Naive thymus-derived CD4-positive, alpha-beta T cell (primary cell): ENCODE measurements at places on chromosomes 12 and 14. TPM values are rescaled to one million over a fixed set of nuclear protein-coding genes. Genes with fewer than 3 reads are reported as not detected.

DNA sequence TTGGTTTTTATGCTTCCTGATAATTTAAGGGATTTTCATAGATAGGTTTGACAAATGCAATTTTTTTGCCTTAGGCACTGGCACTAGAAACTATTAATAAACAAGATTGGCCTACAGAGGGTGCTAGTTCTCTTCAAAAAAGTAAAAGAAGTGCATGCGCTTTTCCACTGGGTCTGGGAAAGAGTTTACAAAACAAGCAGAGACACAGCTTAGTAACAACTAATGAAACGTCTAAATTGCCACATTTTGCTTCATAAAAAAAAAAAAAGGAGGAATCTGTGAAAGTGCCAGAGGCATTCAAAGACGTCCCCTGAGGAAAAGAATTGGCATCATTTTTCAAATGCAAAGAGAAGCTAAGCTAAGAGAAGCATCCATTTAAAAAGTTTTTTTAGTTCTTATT lies 58.3 kb upstream of the EEA1 start:
- H3K36me3 ChIP-seq: no peaks in the 10 kb centered on the region
- no peaks in the 10 kb centered on the region for H3K4me1 ChIP-seq
- no peak overlapping the region for H3K4me3 ChIP-seq
- DNase-seq: no peak

- peak overlapping the region; percentile 47 for H3K4me3 ChIP-seq
- no peak overlapping the region for H3K27ac ChIP-seq
- H3K4me1 ChIP-seq: no peaks in the 10 kb centered on the region
- no peaks in the 10 kb centered on the region for H3K36me3 ChIP-seq
These were observed 9.2 kb upstream of the LBHD2 start for GRCh38 chr14:103074729-103075367.

The CGRRF1 gene
- 23.4 TPM for polyA plus RNA-seq

DNA sequence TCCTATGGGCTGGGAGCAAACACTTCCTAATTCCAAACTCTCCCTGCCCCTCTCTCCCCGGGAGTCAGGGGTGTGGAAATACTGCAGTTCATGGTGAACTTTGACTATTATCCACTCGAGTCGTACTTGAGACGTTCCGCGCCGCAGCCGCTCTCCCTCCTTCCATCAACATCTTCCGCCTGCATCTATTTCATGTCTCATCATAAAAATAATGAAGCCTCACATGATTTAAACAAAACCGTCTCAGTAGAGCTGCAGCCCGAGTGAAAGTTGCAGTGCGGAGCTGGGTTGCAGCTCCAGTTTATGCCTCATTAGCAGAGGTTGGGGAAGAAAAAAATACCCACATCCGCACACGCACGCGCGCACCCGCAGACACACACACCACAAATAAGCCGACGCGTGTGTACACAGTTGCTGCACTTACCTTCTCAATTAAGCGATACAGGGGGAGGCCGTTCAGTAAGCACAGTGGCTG lies 283 bp downstream of the LMO3 start:
- no peak for DNase-seq
- no peaks in the 10 kb centered on the region for H3K4me1 ChIP-seq
- no peak overlapping the region for H3K27ac ChIP-seq

The LRRC74A gene
- not detected for polyA plus RNA-seq

DNA sequence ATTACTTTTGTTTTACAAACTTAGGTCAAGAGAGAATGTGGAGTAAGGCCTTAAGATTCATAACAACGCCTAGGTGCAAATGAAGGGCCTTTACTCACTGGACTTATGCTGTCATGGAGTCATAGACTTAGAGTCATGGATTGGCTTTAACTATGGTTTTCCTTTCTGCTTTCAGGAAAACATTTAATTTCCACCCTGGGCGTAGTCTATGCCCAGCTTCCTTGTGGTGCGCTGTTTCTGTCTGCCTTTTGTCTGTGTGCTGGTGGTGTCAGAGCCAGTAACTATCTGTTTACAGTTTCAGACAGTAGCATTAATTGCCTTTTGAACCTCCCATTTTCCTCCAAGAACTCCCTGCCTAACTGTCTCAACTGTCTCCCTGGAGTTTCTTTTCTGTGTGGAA lies 31.8 kb upstream of the COX6A1 start:
- DNase-seq: no peak
- no peak overlapping the region for H3K4me3 ChIP-seq
- no peak overlapping the region for H3K27ac ChIP-seq
- no peaks in the 10 kb centered on the region for H3K27me3 ChIP-seq
- no peaks in the 10 kb centered on the region for H3K36me3 ChIP-seq

DNA sequence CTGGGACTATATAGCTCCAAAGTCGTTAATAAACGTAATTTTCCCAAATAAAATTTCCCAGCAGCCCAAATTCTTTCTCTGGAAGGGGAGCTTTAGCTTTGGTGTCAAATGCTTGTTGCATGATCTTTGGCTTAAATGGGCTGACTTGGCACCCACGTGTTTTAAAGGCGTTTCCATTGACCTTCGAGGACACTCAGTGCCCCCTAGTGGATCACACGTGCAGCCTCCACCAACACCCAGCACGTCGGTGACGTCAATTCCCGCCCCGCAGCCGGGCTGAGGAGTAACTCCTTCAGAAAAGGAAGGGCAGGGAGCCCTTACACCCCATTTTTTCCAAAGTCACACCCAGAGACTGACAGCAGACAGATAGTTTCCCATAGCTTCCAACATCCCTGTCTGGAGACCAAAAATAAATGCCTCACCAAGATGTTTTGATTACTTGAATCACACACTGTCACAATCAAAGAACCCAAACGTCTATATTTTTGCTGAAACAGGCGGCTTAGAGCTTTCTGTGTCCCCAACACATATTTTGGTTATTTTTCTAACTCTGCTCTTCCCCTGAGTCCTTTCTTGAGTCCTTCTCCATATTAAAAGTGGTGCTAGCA lies 707.9 kb downstream of the AACS start:
- H3K4me3 ChIP-seq: no peak overlapping the region
- H3K36me3 ChIP-seq: no peaks in the 10 kb centered on the region
- DNase-seq: no peak
- H3K27ac ChIP-seq: no peak overlapping the region
- H3K4me1 ChIP-seq: no peaks in the 10 kb centered on the region

DNA sequence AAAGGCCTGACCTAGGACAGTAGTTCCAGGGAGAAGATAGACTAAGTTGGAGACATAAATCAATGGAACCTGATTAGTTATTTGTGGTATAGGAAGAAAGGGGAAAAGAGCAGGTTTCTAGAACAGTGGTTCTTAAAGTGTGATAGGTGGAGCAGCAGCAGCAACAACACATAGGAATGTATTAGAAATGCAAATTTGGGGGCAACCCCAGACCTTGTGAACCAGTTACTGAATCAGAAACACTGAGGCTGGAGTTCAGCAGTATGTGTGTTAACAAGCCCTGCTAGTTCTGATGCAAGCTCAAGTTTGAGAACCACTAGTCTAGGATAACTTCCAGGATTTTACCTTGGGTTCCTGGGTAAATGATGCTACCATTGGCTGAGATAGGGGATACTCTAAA lies 308.7 kb downstream of the EMP1 start:
- H3K27ac ChIP-seq: no peak overlapping the region
- H3K36me3 ChIP-seq: no peaks in the 10 kb centered on the region
- H3K27me3 ChIP-seq: no peaks in the 10 kb centered on the region

DNA sequence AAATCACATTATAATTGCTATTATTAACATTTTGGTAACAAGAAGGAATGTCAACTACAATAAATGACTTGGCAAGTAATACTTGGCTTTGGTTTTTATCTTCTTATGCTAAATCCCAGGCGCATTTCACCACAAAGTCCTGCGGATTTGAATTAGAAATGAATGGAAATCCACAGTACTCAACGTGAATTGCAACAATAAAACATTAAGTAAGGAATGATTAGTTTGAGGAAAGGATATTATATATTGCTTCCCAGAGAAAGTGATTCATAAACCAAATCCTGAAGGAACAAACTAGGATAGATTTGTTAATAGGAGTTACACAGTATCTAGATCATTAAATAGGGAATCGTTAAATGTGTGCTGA lies 1089.7 kb downstream of the TRHDE start:
- no peak overlapping the region for H3K27ac ChIP-seq
- no peaks in the 10 kb centered on the region for H3K4me1 ChIP-seq
- H3K4me3 ChIP-seq: no peak overlapping the region
- H3K27me3 ChIP-seq: no peaks in the 10 kb centered on the region
- DNase-seq: no peak

DNA sequence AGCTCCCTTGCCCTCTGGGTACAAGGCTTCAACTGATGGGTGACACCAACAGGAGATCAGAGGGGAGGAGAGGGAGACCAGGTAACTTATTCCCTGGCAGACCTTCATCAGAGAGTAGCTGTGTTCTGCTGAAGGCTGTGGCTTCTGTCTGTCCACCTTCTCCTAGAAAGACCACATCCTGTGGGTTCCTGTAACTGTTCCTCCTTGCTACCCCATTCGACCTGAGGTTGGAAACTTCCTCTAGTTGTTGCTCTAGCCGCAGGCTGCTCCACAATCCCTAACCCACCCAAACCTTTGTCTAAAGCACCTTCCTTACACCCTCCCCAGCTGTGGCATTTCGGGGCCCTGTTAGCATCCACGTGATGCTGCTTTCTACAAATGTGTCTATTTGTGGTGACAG lies 454.2 kb downstream of the DPF3 start:
- H3K27me3 ChIP-seq: no peaks in the 10 kb centered on the region
- no peak overlapping the region for H3K27ac ChIP-seq
- H3K36me3 ChIP-seq: no peaks in the 10 kb centered on the region

GRCh38 chr12:3272958-3273357 lies 195.8 kb downstream of the TSPAN9 start:
- no peak overlapping the region for H3K27ac ChIP-seq
- H3K36me3 ChIP-seq: no peaks in the 10 kb centered on the region
- no peak overlapping the region for H3K4me3 ChIP-seq
- DNase-seq: no peak
- no peaks in the 10 kb centered on the region for H3K27me3 ChIP-seq

DNA sequence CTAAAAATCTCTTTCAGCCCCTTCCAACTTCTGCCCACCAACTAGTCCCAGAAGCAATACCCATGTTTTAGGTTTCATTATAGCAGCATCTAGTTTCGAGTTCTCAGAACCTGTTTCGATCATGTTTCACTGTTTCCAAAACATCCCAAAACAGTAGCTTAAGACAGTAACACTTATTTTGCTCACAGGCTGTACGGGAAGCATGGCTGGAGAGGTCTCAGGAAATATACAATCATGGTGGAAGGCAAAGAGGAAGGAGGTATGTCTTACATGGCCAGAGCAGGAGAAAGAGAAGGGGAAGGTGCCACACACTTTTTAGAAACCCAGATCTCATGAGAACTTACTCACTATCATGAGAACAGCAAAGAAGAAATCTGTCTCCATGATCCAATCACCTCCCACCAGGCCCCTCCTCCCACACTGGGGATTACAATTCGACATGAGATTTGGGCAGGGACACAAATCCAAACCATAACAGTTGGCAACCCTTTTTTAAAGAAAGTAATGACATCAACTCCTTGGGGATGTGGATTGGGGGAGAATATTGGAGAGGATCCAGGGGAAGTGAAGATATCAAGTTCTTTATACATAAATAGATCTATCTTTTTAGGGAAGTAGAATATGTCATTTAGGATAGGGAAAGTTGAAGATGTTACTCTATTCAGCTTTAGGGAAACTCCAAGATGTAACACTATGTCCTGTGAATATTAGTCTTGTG lies 269.9 kb upstream of the PLEKHG7 start:
- H3K27me3 ChIP-seq: no peaks in the 10 kb centered on the region
- no peak overlapping the region for H3K27ac ChIP-seq
- H3K36me3 ChIP-seq: no peaks in the 10 kb centered on the region
- H3K4me1 ChIP-seq: no peaks in the 10 kb centered on the region

DNA sequence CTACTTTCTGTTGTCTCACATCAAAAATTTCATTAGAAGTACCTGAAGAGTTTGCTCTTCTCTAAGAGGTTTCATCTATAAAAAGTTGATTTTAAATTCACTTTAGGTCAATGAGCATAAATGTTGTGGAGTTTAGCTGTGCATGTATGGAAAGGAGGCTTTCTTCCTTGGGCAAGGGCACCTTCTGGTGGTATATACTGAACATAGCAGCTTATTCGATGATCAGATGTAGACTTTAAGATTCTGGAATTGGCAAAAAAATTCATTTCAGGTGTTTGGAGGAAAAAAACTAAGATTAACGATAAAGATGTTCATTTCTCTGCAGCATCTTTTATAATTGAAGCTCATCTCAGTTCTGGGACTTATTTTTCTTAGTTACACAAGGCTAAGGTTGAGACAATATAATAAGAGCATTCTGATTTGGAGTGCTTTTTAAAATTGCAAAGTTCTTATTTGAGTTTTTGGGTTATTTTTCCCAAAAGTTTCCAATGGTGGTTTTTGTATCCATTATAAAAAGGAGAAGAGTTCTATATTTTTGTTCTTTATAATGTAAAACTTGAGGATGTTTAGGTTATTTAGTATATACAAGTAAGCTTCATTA lies 46.8 kb downstream of the TMEM117 start:
- no peak overlapping the region for H3K27ac ChIP-seq
- DNase-seq: peak; percentile 38
- no peaks in the 10 kb centered on the region for H3K4me1 ChIP-seq
- no peaks in the 10 kb centered on the region for H3K27me3 ChIP-seq

The PTPN21 gene
- polyA plus RNA-seq: not detected

- no peak overlapping the region for H3K27ac ChIP-seq
- H3K4me3 ChIP-seq: no peak overlapping the region
- H3K27me3 ChIP-seq: no peaks in the 10 kb centered on the region
- no peak for DNase-seq
- H3K4me1 ChIP-seq: no peaks in the 10 kb centered on the region
These were observed 57.3 kb downstream of the ACACB start for GRCh38 chr12:109173443-109174240.

GRCh38 chr14:104721505-104722431 lies 2.3 kb upstream of the ADSS1 start:
- H3K27me3 ChIP-seq: no peaks in the 10 kb centered on the region
- H3K27ac ChIP-seq: no peak overlapping the region
- H3K4me1 ChIP-seq: no peaks in the 10 kb centered on the region

- H3K27me3 ChIP-seq: no peaks in the 10 kb centered on the region
- no peak for DNase-seq
- no peak overlapping the region for H3K4me3 ChIP-seq
- no peaks in the 10 kb centered on the region for H3K4me1 ChIP-seq
- H3K27ac ChIP-seq: no peak overlapping the region
- no peaks in the 10 kb centered on the region for H3K36me3 ChIP-seq
These were observed 951.5 kb downstream of the GALC start for GRCh38 chr14:87041290-87042020.

DNA sequence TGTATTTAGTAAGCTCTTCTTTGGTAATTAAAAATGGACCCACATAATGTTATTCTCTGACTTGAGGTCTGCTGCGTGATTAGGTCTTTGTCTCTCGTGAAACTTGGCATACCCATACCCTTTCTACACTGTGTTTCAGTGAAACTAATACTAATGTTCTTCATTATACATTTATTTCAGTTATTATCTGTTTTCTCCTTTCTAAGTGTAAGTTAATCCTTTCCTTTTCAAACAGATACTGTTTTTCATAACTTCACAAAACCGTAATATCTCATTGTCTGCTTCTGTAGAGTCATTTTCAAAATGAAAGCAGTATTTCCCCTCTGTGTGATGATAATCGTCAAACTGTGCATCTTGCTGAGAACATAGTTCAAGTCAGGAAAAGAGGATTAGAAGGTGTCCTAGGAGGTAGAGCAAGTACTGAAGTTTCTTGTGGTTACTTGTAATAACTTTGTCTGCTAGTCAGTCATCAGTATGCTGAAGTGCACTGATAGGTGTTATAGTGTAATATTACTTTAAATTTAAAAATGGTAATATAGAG lies 15.9 kb downstream of the PYROXD1 start:
- H3K4me1 ChIP-seq: peaks cover 16% of the 10 kb centered on the region
- DNase-seq: no peak
- peaks cover 24% of the 10 kb centered on the region for H3K36me3 ChIP-seq
- H3K4me3 ChIP-seq: peak overlapping the region; percentile 31
- no peaks in the 10 kb centered on the region for H3K27me3 ChIP-seq

The CHGA gene
- not detected for polyA plus RNA-seq

The MYF6 gene
- not detected for polyA plus RNA-seq
